Activated naive CD8-positive, alpha-beta T cell treated with anti-CD3 and anti-CD28 coated beads, Interleukin-2, amount 10 ng/mL, durations not matched to agents 7 days and 5 days (primary cell): ENCODE measurements at places on chromosomes 12 and 14.
A peak's percentile ranks its signal among the peaks of the same experiment; 100 is the strongest.

GRCh38 chr12:49456131-49456679, 82.6 kb upstream of the KCNH3 start:
- no peak for DNase-seq

GRCh38 chr14:92897922-92898565, 24.9 kb upstream of the CHGA start:
- peak; percentile 34 for DNase-seq

- DNase-seq = no peak
Observed at GRCh38 chr12:108922918-108923317, 43.0 kb downstream of the DAO start.

DNA sequence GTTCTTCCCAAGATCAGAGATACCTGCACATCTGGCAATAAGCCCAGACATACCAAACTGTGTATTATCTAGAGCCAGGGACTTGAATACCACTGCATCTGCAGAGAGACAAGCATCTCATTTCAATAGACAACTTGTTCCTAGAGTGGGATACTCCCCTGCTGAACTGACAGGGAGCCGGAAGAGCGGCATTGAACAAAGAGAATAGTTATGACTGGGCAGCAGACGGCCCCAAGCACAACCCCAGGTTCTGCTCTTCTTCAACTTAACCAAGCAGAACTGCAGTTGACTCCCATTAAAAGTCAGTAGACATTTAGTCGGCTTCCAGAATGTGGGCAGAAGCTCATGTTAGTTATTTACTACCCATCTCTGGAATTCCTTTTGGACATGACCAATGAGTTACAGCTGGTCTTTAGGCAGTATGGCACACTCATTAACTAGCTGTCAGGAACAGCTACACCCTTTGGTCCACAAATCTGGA, 112.9 kb downstream of the HMGA2 start:
- no peak for DNase-seq

GRCh38 chr14:75531256-75531655, 9.0 kb downstream of the BATF start:
- DNase-seq = no peak

- DNase-seq = no peak
Observed at GRCh38 chr12:76762601-76762980, 1.3 kb upstream of the ZDHHC17 start.

GRCh38 chr12:102349079-102349478, 131.3 kb downstream of the IGF1 start:
- DNase-seq = no peak

- no peak for DNase-seq
Observed at GRCh38 chr12:78866518-78866917, 1.9 kb downstream of the SYT1 start.

- no peak for DNase-seq
Observed at GRCh38 chr12:49236423-49236822, 28.5 kb upstream of the TUBA1C start.

DNA sequence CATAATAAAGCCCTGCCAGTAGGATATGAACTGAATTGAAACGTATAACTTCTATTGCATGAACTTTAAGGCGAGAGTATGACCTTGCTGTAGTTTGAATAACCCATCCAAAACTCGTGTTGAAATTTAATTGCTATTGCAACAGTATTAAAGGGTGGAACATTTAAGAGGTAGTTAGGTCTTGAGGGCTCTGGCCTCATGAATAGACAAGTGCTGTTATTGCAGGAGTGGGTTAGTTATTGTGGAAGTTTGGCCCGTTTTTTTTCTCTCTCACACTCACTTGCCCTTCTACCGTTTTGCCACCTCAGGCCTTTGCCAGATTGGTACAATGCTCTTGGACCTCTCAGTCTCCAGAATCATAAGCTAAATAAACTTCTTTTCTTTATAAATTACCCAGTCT, 473.7 kb upstream of the SYT1 start:
- DNase-seq = no peak
